AG04450 (cell line): ENCODE measurements at places on chromosomes 1 and 21.

- no peak for DNase-seq
These were observed 170.9 kb downstream of the COL11A1 start for GRCh38 chr1:102937401-102937800.

DNA sequence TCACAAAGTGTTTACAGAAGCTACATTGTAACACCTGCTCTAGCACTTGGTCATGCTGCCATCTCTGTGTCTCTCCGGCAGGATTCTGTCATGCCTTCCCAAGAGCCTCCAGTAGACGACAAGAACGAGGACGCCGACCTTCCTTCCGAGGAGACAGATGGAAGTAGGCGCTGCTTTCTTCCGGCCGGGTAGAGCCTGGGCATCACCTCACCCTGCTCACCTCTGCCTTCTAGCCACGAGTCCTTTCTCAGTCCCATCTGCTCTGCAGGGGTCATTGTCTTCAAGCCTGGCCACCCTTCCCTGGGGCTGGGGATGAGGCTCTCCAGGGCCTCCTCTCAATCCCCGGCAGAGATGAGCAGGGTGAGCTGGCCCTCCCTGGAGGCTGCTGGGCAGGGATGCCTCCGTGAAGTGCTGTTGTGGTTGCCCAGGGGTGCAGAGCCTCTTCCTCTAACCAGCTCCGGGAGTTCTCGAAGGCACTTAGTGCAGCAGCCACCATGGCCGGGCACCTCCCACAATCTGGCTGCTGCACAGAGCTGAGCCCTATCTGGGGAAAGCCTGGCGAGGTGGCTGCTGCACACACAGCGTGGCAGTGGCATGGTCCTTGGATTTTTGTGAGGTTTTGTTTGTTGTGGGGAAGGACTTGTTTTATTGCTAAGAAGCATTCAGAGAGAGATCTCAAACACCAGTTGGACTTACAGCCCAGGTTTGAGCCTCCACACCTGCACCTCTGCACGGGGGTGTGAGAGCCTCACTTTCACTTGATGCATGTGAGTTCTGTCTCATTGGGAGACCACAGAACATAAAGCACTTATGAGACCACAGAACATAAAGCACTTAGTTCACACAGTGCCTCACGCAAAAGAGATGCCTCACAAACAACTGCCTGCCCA is 48.4 kb downstream of the FAAP20 start:
- DNase-seq = no peak

GRCh38 chr1:209354111-209354839 is 229.2 kb upstream of the CAMK1G start:
- peak; percentile 75 for DNase-seq

- no peak for DNase-seq
These were observed 19.5 kb upstream of the OR6N2 start for GRCh38 chr1:158800526-158800925.

DNA sequence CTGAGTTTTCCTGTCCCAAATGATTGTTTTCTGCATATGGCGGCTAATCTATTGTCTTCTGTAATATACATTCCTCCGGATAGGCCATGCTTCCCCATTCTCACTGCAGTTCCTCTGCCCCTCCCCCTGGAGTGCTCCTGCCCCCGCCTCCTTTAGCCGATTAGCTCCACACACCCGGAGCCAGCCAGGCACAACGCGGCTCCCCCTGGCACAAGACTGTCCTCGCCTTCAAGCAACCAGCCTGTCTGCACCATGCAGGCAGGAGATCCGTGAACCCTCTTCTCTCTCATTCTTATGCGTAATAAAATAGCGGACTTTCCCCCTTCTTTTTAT is 18.0 kb downstream of the SERTAD4 start:
- DNase-seq = no peak

- DNase-seq = no peak
These were observed 74.2 kb upstream of the FOXD3 start for GRCh38 chr1:63248216-63248615.

DNA sequence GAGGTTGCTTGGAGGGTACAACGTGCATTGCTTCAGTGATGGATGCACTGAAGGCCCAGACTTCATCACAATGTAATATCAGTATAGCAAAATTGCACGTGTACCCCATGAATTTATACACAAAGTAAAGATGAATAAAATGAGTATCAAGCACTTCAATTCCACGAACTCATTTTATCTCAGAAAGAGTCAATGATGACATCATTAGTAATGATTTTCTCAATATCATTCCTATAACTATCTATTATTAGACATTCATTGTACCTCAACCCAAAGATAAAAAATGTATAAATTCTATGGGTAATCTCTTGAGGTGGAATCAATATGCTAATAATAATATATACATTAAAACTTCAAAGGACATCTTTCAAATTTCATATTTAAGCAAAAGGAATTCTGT is 208.4 kb downstream of the COL11A1 start:
- DNase-seq = no peak

DNA sequence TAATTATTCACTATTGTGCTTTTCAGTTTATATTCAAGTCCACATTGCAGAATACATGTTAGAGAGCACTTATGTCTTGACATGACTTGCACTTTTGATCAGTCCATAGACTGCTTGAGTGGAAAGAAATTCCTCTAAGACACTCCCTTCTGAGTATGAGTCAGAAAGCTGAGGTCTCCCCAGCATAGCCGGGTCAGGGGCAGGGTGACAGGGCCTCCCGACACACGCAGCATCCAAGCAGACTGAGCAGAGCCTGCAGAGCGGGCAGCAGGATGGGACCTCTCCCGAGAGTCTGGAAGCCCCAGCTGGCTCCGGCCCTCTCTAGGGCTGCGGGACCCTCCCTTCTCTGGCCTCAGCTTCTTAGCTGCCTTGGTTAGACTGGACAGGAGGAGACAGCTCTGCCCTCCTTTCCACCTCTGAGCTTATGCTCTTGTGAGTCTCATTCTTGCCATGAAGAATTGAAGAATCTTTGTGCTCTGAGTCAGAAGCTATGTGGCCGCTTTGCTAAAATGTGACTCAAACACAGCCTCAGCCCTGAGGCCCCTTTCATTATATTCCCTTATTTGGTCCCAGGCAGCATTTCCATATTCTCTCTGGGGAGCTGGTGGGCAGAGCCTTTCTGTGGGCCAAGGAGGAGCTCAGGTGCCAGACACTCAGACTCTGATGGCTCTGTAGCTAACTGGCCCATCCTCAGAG is 11.2 kb upstream of the CAPN2 start:
- DNase-seq = peak; percentile 95
